Left lobe of liver (tissue), 2 donors: ENCODE measurements at places on chromosomes 7 and 10.

DNA sequence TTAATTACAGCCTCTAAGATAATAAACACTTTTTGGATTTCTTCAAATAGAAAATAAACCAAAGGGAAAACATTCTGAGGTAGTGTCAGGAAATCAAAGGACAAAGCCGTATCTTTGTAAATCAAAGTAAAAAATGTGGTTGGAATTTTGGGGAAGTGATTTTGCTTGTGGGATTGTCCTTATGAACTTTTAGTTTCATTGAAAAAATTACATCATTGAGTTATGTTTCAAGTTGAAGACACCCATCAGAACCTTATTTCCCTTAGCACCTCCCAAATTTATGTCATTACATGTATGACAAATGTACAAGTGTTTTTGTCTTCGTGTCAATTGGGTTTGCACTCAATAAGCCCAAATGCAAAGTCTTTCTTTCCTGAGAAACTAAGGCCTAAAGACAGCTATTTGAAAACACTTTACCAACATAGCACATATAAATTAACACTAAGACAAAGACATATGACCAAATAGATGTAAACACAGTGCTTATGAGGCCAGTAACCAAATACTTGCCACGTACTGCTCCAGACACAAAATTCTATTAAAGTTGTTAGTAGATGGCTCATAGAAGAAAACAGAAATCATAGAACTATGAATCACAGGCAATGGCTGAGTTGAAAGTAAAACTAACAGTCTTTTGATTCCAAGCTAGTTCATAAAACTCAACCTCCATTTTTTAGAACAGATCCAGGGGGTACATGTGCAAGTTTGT, 26.9 kb upstream of the LAMB4 start:
- DNase-seq: no peak

DNA sequence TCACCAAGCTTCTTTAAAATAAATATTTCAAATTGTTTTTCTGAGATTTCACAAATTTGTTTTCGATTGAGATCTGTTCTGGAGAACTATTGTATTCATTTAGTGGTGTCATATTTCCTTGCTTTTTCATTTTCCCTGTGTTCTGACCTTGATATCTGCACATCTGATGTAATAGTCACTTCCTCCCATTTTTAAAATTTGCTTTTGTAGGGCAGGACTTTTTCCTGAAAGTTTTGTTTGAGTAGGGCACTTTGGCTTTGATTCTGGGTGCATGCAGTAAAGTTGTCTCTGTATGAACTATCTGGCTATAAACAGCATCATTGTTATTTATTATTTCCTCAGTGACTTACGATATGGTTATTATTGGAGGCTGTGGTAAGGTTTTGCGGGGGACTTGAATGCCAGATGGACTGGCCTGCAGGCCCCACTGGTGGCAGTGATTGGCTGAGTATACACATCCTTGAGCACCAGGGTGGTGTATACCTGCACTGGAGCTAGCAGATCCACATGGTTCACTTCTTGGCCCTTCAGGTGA, 83.6 kb downstream of the CSTF2T start:
- DNase-seq: no peak

GRCh38 chr7:70630818-70631457, 501.0 kb upstream of the GALNT17 start:
- DNase-seq: no peak

- DNase-seq: no peak
Observed at GRCh38 chr10:121578965-121579364, 19.3 kb downstream of the FGFR2 start.

- no peak for DNase-seq
Observed at GRCh38 chr7:148623586-148624282, 33.2 kb downstream of the C7orf33 start.

DNA sequence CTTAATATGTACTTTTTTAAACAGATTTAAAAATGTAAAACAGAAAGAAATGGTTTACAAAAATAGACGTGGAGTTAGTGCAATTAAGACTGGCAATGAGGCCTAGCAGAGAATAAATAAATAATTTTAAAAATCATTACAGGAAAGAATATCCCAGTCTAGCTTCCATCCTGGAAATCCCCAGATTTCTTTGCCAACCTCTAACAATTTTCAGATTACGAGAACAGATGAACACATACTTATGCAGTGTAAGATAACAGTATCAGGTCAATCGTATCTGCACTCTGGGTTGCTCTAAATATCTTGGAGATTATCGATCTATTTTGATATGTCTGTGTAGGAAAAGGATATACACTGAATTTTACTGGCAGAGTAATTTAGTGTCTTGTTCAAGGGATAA, 210.5 kb downstream of the SEMA3A start:
- no peak for DNase-seq

DNA sequence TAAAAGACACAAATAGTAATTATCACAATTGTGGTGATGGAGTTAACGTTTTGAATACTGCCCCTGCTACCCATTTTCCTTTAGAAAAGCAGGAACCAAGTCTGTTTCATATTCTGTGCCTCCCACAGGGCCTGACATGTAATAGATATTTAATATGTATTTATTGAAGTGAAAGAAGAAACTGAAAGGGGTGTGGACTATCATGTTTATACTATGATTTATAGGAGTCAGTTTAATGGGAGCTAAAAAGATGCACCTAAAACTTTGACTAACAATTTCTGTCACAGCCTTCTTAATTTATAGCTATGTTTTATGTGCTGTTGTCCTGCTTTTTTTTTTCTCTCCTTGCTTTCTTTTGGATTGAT, 24.1 kb upstream of the BHLHA15 start:
- no peak for DNase-seq

DNA sequence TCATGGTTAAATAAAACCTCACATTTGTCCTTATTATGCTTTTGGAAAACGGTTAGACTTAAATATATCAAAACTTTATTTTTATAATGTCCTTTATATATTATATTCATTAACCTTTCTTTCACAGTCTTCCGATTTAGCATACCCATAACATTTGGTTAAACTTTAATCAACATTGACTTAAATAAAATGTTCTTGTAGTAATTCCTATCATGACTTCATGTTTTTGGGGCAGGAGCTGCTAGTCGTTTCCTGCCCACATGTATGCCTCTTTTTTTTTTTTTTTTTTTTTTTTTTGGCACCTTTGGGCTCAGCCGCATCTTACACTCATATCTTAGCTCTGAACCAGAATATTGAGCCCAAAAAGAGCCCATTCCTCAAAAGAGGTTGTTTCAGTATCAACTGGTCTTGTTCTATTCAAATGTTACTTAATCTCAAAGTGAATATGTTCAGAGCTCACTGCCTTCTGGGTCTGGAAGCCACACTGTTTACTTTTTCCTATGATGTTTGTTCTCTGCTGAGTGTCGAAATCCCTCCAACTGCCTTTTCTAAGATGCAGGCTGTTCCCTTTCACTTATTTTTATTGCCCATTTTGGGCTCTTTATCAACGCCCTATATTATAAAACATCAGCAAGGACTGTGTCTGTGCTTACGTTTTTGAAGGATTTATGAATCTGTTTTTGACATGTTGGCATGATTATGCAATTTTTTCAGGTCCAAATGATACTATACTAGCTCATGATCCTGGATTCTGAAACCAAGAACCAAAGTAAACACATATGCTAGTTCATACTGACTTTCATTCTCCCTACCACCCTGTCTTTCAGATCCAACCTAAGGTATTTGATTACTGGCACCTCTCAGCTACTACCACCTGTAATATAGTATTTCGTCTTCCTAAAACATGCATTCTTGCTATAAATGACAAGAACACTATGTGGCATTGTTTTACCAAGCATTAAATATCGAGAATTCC, 914.4 kb downstream of the PCDH15 start:
- no peak for DNase-seq

DNA sequence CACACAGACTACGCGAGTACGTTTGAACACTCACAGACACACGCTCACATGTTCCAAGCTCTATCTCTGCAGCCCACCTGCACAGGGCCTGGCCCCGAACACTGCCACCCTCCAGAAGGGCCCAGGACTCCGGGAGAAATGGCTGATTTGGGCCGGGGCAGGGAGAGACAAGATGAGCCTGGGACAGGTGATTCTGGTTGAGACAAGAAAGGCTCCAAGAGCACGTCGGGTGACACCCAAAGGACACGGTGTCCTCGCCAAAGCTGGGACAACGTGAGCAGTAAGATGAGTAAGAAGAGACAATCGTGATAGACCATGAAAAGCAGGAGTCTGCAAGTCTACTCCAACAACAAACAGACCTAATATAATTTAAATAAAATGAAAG, 9.2 kb downstream of the GPER1 start:
- DNase-seq: no peak
